ENCODE measurements at places on chromosomes 2 and 18. TPM values are rescaled to one million over a fixed set of nuclear protein-coding genes. Genes with fewer than 3 reads are reported as not detected.

DNA sequence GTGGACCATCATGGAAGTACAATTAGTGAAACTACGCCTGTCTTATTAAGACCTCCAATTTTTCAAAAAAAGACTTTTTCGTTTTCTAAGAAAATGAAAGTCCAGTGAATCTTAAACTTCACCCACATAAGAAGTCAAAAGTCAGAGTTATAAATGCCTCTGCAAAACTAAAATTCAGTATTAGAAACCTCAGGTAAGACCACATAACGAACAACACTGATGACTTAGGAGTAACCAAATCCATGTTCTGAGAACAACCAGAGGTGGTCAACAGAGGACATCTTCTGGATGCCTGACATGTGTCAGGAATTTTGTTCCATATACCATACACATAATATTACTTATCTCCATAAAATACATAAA is 62.4 kb downstream of the RPL31 start:
- no peaks in the 10 kb centered on the region for H3K4me1 ChIP-seq
- H3K27ac ChIP-seq: no peak overlapping the region
- no peak overlapping the region for H3K4me3 ChIP-seq
- H3K36me3 ChIP-seq: no peaks in the 10 kb centered on the region
- no peaks in the 10 kb centered on the region for H3K27me3 ChIP-seq
- DNase-seq: no peak

GRCh38 chr2:59930430-59930829 is 623.0 kb downstream of the BCL11A start:
- H3K27me3 ChIP-seq: no peaks in the 10 kb centered on the region
- no peaks in the 10 kb centered on the region for H3K36me3 ChIP-seq
- H3K4me1 ChIP-seq: no peaks in the 10 kb centered on the region

DNA sequence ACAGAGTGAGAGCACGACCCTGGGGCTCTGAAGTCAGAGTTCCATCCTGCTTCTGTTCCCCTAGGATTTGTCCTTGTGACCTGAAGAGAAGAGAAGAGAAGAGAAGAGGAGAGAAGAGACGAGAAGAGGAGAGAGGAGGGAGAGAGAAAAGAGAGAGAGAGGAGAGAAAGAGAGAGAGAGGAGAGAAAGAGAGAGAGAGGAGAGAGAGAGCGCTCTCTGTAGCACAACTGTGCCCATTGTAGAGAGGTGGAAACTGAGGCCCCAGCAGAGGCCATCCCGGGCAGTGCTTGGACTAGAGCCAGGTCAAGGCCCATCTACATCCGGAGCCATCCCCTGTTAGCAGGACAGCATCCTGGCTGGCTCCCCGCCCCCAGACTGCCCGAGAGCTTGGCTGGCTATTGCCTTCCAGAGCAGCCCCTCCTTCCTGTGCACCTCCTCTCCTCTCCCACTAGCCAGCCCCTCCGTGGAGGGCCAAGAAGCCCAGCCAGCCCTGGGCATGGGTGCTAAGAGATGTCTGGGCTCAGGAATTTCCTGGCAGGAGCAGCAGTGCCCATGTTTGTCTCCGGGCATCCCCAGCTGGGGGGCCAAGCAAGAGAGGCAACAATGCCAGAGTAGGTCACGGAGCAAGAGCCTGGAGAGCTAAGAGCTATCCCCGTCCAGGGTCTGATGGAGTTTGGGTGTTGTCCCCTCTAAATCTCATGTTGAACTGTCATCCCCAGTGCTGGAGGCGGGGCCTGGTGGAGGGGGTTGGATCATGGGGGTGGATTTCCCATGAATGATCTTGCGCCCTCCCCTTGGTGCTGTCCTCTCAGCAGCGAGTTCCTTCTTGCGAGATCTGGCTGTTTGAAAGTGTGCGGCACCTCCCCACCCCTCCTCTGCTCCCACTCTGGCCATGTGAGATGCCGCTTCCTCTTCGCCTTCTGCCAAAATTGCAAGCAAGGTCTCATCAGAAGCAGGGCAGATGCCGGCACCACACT is 18.2 kb upstream of the GPR55 start:
- DNase-seq: peak; percentile 64
- no peaks in the 10 kb centered on the region for H3K27me3 ChIP-seq
- H3K4me3 ChIP-seq: no peak overlapping the region
- H3K36me3 ChIP-seq: no peaks in the 10 kb centered on the region

DNA sequence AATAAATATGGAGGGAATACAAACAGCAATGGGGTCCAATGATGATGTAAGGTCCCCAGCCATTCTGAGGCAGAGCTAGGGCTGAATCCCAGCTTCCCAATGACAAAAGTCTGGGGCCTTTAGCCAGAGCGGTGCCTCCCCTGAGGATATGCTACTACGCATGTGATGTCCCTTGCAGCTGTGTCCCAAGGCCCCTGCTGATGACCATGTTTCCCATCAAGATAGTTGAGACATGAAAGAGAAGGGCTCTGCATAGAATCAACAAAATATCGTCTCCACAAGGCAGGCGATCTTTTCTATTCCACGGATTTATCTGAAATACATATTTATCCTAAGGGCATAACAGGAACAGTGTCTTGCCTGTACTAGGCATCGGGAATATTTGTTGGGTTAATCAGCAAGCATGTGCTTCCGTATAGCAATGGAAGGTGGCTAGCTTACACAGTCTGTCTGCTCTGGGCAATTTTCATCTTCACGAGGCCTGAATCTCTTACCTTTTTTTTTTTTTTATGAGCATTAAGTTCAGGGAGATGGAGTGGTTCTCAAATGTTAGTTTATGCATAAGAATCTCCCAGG is 284.6 kb downstream of the CNTNAP5 start:
- no peak overlapping the region for H3K27ac ChIP-seq
- H3K4me1 ChIP-seq: no peaks in the 10 kb centered on the region
- no peaks in the 10 kb centered on the region for H3K36me3 ChIP-seq
- no peak for DNase-seq

- H3K27ac ChIP-seq: no peak overlapping the region
- H3K4me3 ChIP-seq: no peak overlapping the region
- no peaks in the 10 kb centered on the region for H3K27me3 ChIP-seq
- no peak for DNase-seq
These were observed 94.2 kb downstream of the PTPN4 start for GRCh38 chr2:119853777-119854399.

DNA sequence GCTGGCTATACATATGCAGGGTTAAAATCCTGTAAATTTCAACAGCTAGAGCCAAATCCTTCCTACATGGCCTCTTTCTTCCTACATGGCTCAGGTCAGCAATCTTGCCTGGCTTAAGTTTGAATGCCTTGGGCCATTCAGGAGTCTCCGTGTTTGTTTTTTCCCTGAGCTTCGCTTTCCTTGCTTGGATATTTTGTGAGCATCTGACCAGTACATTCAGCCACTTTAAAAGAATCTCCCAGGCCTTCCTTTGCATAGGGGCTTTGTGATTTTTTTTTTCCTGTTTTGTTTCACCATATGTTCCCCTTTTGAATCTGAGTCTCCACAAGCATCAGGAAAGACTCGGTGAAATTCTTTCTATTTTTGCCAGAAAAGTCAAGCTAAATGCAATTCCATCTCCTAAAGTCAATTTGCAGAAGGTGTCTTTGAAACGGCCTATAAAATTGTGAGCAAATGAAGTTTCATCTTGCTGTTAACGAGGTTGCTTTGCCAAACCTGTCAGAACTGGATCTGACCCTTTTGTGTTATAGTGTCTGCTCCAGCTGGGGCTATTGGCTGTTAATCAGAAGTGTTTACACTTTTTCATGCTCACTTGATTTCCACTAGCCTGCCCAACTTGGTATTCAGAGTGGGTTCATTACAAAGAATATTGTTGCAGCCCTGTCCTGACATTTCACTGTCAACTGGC is 256.9 kb downstream of the DCC start:
- no peaks in the 10 kb centered on the region for H3K36me3 ChIP-seq
- no peak overlapping the region for H3K27ac ChIP-seq
- DNase-seq: no peak
- no peak overlapping the region for H3K4me3 ChIP-seq

GRCh38 chr2:145460112-145460511 is 940.2 kb upstream of the ZEB2 start:
- DNase-seq: no peak
- H3K36me3 ChIP-seq: no peaks in the 10 kb centered on the region
- no peaks in the 10 kb centered on the region for H3K4me1 ChIP-seq
- no peak overlapping the region for H3K4me3 ChIP-seq
- H3K27ac ChIP-seq: no peak overlapping the region

Gene CD207
- not detected for total RNA-seq

Gene EPB41L5
- 18.2 TPM for total RNA-seq

Gene UGT1A6
- not detected for total RNA-seq

Gene SP140
- total RNA-seq: 4.1 TPM

Gene POMC
- 1.2 TPM for total RNA-seq

Measured in aorta (tissue), 5 donors.